ENCODE measurements at places on chromosomes 6 and 20. TPM values are rescaled to one million over a fixed set of nuclear protein-coding genes. Genes with fewer than 3 reads are reported as not detected.

GRCh38 chr20:32638848-32639247 lies 34.9 kb downstream of the C20orf203 start:
- no peak for DNase-seq

OPRM1 gene
- not detected for total RNA-seq

- no peak for DNase-seq
Measured at GRCh38 chr6:33312361-33313104, 1.3 kb downstream of the TAPBP start.

- no peak for DNase-seq
Measured at GRCh38 chr6:83199863-83200225, 6.7 kb downstream of the RWDD2A start.

GRCh38 chr6:14488180-14488579 lies 370.6 kb downstream of the CD83 start:
- no peak for DNase-seq

- no peak for DNase-seq
Measured at GRCh38 chr20:38242848-38243708, 17.5 kb downstream of the KIAA1755 start.

DNA sequence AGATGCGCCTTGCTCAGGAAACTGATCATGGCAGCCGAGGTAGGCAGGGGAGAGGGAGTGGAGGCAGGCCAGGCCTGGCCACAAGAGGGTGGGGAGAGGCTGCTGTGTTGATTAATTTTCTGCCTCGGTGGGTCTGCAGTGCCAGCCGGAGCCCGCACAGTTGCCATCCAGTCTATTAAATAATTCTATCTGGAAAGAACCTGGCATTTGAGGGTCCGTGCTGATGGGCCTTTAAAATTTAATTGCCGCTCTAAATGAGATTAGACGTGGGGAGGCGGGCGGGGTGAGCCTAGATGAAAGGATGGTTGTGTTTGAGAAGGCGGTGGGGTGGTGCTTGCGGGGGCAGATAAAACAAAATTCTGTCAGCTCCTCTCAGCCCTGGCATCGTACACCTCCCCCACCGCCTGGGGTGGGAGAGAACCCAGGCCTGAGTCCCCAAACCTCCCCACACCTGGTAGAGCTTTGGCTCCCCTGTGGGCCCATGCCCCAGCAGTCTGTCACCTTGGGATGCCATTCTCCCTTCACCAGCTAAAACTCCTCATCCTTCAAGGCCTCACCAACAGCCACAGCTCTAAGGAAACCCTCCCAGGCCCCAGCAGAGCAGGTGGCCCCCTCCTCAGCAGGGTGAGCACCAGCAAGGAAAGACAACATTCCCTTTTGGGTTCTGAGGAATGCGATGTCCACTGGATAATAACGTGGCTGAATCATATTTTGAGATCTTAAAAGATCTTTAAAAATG lies 167.3 kb downstream of the GRM4 start:
- no peak for DNase-seq

DNA sequence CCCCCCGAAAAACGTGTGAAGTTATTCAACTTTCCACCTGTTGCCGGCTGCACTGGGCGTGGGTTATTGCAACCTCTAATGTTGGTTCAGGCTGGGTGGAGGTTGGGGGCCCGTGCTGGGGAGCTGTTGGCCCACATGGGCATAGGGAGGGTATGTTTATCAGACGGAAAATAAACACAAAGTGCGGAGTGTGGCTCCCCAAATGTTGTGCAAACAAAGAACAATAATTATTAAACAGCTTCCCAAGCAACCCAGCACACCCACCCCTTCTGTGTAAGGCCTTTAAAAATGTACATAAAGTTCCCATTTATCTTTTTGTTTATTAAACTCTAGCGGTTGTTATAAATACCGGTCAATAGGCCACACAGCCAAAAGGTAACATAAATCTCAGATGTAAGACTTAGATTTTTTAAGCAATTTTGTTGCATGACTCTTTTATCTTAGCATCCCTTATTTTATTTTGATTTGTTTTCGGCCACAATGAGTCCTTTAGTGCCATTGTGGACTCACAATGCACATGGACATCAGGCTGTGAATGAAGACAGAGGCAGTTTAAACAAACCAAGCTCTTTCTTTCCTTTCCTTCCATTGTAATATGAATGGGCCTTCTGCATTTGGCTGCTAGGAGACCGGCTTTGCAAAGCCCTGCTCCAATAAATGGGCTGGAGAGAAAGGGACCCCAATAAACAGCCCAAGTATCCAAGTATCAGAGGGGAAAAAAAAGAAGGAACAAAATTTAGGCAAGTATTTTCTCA lies 6.9 kb upstream of the DLL1 start:
- no peak for DNase-seq

All from glomerular endothelial cell (primary cell).